Hepatocyte (in vitro differentiated cells): ENCODE measurements at places on chromosomes 4 and X.

DNA sequence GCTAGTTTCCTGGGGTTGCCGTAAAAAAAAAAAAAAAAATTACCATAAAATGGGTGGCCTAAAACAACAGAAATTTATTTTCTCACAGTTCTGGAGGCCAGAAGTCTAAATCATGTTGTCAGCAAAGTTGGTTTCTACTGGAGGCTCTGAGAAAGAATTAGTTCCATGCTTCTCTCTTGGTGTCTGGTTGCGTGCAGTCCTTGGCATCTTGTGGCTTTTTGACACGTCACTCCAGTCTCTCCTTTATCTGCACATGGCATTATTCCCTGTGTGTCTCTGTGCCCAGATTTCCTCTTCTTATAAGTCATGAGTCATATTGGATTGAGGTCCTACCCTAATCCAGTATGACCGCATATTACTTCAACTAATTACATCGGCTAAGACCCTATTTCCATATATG lies 38.7 kb downstream of the SPATA4 start:
- DNase-seq = no peak

GRCh38 chr4:54189140-54189539 lies 40.0 kb upstream of the PDGFRA start:
- no peak for DNase-seq

DNA sequence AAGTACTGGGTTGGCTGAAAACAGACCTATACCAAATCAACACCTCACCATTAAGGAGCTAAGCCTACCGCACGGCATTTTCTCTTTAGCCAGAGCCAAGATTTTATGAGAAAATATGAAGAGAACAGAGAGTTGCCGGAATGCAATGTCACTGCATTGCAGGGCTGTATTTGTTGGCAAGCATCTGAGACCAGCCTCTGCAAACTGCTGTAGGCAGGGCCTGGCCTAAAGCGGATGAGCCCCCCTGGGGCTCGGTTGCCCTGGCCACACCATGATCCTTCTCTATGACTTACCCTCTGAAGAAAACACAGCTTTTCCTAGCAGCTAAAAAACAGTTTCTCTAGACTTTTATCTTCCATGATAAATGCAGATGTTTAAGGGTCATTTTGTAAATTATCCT lies 120.5 kb upstream of the SORBS2 start:
- no peak for DNase-seq

GRCh38 chr4:84089652-84090437 lies 409.2 kb downstream of the NKX6-1 start:
- DNase-seq = no peak

DNA sequence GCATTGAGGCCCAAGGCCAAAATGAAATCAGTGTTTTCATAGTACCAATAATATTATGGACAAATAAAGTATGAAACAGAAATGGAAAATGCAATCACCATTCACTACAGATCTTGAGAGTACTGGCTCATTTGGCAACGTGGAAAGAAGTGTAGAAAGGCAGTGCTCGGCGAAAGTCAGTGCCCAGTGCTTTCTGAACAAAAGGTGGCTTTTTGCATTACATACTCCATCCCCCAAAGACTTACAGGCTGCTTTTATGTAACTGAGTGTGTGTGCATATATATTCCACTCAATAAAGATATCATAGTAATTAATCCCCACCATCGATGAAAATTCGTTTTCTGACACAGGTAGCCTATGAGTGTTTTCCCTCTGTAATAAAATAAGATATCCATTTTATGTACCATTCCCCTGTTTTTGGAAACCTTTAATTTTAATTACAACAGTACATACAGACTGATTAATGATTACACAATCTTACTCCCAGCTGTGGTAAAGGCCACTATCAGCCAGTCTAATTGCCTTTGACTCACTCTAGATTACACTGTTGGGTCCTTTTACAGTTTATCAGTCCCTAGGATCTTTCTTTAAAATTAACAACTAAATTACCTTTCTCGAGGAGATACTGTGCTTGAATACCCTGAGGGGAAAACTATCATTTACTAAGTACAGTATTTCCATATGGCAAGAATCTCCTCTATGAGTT lies 65.9 kb downstream of the MAD2L1 start:
- no peak for DNase-seq

DNA sequence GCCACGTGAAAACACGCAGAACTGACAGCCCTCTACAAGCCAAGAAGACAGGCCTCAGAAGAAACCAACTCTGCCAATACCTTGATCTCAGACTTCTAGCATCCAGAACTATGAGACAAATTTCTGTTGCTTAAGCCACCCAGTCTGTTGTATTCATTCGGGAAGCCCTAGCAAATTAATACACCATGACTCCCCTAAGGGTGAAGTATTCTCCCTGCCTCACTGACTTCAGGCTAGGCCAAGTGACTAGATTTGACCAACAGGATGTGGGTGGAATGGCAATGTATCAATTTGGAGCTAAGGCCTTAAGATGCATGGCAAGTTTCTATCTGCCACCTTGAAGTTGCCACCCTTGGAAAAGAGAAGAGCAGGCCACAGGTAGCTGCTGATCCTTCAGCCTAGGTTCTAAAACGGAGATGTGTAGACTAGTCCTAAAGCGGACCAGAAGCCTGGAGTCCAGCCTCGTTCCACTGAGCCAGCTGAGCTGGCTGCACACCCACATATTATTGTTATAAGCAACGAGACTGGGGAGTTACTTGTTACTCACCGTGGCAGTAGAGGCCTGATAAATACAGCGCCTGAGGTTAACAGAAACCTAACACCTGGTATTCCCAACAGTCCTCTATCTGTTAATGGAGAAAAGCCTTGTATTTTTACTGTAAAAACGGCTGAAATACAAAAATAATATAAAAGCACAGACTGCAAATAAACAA lies 16.4 kb downstream of the SCARB2 start:
- DNase-seq = no peak

DNA sequence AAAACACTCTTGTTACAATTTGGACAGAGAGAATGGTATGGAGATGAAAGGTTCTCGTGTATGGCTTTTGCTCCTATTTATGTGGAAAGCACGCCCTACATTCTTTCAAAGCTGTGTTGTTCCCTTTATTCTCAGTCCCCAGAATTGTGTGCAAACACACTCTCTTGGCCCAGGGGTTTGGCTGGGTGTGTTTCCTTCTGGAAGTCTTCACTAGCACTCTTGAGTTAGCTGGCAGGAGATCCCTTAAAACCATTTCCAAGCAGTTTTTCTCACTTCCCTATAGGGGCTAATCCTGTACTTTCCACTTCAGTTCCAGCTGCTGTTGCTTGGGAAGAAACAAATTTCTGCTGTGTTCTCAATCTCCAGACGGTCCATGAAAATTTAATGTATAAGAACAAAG lies 35.1 kb downstream of the FHL1 start:
- DNase-seq = no peak

- no peak for DNase-seq
These were observed 9.9 kb downstream of the LRPAP1 start for GRCh38 chr4:3522326-3522640.

- DNase-seq = no peak
These were observed 71.3 kb upstream of the SPRY1 start for GRCh38 chr4:123325241-123325681.

DNA sequence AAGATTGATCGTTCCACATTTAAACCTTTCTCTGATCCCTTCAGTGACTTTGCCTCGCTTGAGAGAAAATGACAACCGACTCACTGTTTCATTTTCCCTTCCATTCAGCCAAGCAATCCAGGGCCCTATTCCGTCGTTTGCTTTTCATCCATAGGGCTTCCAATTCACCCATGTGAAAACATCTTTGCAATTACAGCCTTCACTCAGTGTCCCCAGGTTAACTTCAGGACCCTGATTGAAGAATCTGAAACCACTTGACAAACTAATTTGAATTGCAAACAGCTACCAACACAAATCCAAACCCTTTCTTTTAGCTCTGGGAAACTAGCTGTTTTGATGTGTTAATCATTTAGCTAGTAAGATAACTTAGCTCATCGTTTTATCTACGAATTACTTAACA lies 120.2 kb upstream of the FAM9C start:
- no peak for DNase-seq

DNA sequence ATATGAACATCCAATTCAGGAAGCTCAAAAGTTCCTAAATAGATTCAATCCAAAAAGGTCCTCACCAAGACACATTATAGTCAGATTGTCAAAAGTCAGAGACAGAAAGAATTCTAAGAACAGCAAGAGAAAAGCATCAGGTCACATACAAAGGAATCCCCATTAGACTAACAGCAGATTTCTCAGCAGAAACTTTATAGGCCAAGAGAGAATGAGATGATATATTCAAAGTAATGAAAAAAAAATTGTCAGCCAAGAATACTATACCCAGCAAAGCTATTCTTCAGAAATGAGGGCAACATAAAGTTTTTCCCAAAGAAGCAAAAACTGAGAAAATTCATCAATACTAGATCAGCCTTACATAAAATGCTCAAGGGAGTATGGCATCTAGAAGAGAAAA lies 106.6 kb upstream of the SH3RF1 start:
- no peak for DNase-seq

- DNase-seq = peak; percentile 91
These were observed 63.8 kb upstream of the IRF2 start for GRCh38 chr4:184538023-184538599.

GRCh38 chrX:139560221-139560620 lies 29.7 kb downstream of the F9 start:
- no peak for DNase-seq

DNA sequence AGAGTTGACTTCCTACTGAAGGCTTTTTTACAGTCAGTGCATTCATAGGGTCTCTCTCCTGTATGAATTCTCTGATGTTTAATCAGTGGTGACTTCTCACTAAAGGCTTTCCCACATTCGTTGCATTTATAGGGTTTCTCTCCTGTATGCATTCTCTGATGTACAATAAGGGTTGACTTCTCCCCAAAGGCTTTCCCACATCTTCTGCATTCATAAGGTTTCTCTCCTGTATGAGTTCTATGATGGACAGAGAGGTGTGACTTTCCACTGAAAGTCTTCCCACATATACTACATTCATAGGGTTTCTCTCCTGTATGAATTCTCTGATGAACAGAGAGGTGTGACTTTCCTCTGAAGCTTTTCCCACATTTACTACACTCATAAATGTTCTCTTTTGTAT lies 45.2 kb downstream of the ZNF674 start:
- no peak for DNase-seq

DNA sequence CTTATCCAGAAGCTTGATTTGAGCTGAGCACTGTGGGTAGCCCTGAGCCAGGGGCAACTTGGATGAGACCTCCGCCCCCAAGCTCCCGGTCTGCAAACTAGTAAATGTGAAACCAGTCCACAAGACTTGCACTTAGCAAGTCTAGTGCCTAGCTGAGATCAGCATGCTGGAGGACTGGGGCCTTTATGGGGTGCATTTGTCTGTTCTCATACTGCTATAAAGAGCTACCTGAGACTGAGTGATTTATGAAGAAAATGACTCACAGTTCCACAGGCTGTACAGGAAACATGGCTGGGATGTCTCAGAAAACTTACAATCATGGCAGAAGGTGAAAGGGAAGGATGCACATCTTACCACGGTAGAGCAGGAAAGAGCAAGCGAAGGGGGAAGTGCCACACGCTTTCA lies 42.1 kb upstream of the HOPX start:
- peak; percentile 44 for DNase-seq

DNA sequence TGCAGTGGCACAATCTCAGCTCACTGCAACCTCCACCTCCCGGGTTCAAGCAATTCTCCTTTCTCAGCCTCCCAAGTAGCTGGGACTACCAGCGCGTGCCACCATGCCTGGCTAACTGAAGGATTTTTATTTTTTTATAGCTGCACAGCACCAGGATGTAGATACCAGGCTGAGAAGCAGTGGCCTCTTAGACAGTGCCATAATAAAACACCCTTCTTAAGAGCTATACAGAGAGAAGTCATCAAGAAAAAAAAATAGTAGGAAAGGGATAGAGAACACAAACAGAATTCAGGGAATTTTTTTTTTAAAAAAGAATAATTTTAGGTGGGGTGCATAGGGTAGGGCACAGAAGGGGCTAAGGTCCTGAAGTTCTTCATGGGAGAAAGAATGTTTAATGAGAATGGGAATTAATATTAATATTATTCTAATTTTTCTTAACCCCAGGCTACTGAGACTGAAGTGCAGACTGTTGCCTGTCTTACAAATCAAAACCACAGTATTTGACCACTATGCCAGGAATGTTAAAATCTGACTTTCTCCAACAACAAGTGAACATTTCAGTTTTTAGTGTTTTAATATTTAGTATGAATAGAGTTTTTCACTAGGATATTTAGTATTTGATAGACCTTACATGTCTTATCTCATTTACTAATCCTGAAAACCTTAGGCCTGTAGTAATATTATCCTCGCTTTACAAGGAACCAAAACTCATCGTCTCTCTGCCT lies 146.7 kb downstream of the KCNIP4 start:
- DNase-seq = no peak

GRCh38 chr4:27429364-27429871 lies 568.8 kb downstream of the STIM2 start:
- peak; percentile 34 for DNase-seq

DNA sequence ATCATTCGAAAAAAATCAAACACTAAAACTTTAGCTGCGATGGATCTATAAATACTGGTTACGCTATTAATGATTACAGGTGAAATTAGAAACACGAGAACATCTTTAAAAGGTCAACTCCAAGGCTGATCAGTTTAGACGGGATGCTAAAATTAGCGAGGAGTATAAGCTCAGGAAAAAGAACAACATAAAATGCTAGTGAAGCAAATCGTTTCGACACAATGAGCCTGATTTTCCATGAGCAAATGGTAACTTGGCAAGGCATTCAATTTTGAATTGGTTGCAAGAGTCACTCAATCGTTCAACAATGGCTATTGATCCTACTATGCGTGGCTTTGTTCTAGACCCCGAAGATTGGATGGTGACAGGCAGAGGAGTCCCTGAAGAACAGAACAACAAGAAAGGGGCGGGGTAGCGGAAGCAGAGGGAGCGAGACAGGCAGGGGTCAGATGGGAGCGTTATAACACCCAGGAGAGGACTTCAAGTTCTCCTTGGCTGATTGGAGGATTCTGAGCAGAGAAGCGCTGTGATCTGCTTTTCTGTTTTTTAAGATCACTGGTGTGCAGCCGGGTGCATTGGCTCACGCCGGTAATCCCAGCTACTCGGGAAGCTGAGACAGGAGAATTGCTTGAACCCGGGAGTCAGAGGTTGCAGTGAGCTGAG lies 146.5 kb downstream of the RBM47 start:
- no peak for DNase-seq

GRCh38 chr4:37976991-37977470 lies 16.8 kb downstream of the PTTG2 start:
- DNase-seq = peak; percentile 93
